NCI-H524 (cell line): ENCODE measurements at places on chromosomes 5 and 9.
A peak's percentile ranks its signal among the peaks of the same experiment; 100 is the strongest.

- peak; percentile 71 for DNase-seq
These were observed 104.2 kb downstream of the PPARGC1B start for GRCh38 chr5:149834246-149834855.

GRCh38 chr5:2203774-2204173 is 321.0 kb upstream of the IRX4 start:
- DNase-seq: no peak

- DNase-seq: no peak
These were observed 169.1 kb upstream of the CLINT1 start for GRCh38 chr5:158027806-158028775.

DNA sequence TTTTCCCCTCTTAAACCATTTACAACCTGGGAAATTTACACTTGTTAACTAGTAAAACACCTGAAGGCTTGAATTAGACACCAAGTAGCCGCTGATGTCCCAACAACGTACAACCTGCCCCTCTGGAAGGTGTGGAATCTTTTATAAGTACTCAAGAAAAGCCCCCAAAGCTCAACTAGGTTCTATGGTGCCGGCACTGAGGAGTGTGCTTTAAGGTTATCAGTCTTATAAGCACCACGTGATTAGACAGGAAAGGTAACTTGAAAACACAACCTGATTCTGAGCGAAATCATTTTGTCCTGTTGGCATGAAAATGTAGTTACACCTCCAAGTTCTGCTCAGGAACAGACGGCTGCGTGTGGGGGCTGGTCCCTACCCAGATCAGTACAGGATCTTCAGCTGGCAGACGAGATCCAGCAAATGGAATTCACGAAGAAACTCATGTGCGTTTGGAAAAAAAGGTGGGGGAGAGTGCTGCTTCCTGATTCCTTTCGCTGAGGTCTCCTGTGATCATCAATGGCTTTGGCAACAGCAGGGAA is 195.5 kb downstream of the MEF2C start:
- no peak for DNase-seq

- DNase-seq: no peak
These were observed 61.0 kb downstream of the TRIO start for GRCh38 chr5:14204011-14204670.

GRCh38 chr5:151694035-151694485 is 7.3 kb upstream of the SPARC start:
- no peak for DNase-seq

- DNase-seq: no peak
These were observed 154.3 kb downstream of the GABRG2 start for GRCh38 chr5:162221910-162222309.

DNA sequence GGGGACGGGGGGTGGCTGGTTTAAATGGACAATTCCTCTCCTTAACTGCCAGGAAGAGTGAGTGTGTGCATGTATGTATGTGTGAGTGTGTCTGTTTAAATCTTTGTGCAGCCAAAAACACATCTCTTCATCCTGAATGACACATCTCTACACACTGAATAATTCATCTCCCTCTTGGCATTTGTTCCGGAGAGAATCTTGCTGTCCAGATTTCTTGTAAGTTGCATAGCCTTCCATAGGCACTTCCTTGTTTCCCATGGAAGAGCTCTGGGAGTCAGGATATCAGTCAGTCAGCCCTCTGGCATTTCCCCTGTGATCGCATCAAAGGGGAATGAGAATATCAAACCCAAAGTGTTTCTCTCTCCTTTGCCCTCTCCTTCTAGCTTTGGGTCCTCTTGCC is 74.7 kb downstream of the WWC1 start:
- no peak for DNase-seq

DNA sequence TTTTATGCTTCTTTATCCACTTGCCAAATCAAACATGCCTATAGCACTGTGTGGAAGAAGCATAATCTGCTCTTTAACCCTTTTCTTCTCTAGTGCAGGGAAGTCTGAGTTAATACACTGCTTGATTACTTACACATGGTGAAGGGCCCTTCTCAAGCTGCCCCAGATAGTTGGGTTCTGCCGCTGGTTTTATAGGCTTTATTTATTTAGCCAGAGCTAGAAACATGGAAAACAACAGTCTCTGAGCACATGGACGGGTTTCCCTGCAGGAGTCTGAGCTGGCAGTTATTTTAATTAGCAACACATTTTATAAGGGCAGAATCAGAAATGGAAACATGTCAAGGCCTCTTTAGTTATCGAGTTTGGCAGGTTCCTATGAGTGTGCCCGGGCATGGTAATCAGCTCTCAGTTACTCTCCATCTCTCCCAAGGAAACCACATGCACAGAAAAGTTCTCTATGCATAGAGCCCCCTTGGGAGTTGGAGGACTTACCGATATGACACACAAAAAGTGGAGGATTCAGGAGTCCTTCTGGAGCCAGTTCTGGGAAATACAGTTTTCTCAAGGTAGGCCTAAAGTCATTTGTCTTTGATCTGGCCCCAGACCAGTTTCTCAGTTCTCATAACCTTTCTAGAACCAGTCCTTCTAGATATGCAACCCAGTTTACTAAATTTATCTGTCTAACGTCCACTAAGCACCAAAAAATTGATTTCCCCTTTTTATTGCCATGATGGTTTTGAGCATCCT is 564.8 kb downstream of the ACTL7B start:
- DNase-seq: no peak

- no peak for DNase-seq
These were observed 280.1 kb downstream of the DNAH5 start for GRCh38 chr5:13664377-13664776.

GRCh38 chr9:36911601-36912412 is 122.3 kb downstream of the PAX5 start:
- DNase-seq: no peak

DNA sequence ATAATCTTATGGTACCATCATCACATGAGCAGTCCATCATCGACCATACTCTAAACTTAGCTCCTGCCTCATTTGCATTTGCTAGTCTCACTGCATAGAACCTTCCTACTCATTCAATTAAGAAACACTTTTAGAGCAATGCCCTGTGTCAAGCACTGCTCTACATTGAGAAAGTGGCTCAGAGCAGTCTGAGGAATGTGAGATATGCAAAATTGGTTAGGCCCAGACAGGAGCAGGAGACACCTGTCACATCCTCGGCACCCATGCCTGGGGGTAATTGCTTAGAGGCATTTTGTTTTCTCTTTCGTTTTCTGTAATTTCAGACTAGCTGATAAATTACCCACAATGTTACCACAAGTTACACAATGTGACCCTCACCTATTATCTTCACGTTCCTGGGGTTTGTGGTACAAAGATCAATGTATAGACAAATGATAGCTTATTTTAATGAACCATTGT is 4.9 kb upstream of the RARS1 start:
- DNase-seq: no peak

DNA sequence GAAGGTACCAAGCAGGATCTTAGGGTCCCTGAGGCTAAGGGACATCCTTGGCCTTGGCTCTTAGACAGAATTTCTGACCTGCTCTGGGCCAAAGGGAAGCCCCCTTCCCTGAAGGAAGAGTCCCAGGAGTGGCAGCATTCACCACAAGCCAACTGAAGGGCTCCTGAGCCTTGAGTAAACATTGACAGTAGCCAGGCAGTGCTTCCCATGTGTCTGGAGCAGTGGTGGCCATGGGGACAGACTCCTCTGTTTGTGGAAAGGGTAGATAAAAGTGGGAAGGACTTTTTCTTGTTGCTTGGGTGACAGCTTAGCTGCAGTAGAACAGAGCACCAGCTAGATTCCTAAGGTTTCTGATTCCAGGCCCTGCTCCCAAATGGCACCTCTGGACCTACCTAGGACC is 61.4 kb upstream of the VLDLR start:
- no peak for DNase-seq

DNA sequence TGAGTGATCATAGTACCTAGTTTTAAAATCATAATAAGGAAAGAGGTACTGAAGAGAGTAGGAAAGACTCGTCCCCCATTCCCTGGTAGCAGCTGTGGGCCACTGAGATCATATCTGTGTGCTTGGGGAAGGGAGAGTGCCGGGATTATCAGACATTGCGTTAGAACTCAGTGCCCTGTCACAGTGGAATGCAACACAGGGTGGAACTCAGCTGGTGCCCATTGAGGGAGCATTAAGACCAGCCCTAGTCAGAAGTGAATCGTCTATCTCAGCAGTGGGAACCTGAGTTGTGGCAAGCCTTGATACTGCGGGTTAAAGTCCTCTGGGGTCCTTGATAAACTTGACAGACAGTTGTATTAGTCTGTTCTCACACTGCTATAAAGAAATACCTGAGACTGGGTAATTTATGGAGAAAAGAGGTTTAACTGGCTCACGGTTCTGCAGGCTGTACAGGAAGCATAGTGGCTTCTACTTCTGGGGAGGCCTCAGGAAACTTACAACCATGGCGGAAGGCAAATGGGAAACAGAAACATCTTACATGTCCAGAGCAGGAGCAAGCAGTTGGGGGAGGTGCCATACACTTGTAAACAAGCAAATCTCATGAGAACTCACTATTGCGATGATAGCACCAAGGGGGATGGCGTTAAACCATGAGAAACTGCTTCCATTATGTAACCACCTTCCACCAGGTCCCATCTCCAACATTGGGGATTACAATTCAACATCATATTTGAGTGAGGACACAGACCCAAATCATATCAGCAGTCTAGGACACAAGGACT is 33.1 kb downstream of the NDUFAF2 start:
- DNase-seq: no peak

DNA sequence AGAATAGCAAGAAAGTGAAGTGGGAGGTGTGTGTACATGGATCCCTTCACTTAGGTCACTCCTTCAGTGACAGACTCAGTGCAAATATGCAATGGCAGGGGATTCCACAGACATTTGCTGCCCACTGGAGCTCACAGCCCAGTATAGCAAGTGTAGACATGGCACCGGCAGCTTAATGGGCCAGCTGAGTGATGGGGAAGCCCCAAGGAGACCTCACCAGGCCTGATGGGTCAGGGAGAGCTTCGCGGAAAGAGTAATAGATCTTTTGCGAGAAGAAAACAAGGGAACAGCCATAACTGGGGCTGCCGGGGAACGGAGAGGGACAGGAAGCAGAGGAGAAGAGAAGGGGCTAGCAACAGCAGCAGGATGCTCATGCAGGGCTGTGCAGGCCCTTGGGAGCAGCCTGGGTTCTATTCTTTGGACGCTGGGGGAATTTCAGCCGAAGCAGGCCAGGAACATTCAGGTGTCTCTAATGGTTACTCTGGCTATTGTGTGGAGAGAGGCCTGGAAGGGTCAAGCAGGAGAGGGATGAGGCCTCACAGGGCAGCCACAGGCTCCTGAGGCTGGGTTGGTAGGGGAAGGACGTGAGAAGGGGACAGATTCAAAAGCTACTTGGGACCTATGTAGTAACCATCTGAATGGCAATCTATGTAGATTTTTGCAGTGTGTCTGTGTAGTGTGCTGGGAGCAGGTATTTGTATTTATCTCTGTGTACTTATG is 27.0 kb downstream of the TCF7 start:
- no peak for DNase-seq

GRCh38 chr5:6508931-6509330 is 60.3 kb downstream of the UBE2QL1 start:
- no peak for DNase-seq

DNA sequence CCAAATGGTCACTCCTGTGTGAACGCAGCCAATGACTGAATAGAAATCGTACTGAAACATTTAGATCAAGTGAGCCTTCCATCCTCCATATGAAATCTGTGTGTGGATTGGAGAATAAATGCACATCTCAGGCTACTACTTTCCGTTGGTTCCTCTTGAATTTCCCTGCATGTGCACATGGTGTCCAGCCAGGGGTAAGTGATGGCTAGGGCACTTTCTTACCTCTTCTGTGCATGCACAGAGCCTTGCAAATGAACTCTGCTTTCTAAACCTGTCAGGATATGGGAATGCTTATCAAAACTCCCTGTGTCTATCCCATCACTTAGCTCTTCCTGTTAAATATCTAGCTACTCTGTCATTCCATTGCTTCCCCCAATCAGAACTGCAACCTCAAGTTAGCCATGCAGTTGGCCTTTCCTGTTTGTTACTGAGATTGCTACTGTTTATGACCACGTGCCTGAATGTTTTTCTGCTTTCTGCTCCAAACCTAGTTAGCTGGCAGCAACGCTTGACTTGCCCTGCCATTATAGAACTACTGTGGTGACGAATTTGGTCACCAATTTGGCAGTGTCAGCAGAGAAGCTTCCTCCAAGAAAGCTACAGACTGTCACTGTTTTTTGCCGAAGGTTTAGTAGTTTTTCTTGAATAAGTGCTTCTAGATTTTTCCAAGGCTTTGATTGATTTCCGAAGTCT is 661.6 kb downstream of the LRRC70 start:
- no peak for DNase-seq

DNA sequence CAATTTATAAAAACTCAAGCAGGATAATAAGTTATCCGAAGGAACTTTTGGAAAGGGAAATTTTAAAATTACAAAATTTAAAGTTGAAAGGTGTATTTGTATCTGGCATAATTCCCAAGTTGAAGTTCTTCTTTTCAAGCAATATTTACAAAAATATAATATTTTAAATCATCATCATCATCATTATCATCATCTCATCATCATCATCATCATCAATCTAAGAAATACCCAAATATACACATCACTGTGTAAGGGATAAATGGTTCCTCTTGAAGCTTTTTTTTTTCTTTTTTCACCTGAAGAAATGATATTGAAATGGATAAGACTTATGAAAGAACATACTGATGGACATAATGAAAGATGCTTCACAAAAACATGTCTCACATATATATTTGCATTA is 254.9 kb upstream of the ARRDC3 start:
- no peak for DNase-seq

DNA sequence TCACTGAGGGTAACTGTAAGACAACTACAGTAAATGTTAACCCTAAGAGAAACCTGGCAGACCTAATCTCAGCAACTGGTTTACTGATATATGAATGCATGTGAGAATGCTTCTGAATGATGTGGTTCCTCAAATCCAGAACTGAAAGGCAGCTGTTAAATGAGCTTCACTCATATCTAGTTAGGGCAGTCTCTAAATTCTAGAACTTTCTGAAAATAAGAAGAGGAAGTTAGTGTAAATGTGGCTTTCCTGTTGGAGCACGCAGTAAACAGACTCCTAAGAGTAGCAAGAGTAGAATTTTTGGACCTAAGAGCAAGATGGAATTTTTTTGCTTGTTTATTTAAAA is 117.9 kb upstream of the KCNN2 start:
- no peak for DNase-seq

DNA sequence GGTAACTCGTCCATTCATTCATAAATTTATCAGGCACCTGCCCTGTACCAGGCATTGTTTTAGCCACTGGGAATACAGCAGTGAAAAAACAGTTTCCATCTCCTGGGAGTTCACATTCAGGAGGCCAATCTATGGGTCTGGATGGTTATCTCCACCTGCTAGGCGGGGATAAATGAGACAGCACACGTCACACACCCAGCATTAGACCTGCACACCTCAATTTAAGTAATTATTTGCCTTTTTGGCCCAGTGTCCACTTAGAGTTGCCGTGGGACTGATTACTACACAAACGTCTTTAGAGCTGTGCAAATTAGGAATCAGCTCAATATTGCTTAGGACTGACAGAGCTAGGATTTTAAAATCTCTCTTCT is 46.1 kb downstream of the STK10 start:
- DNase-seq: no peak
